Articular chondrocyte of knee joint (primary cell): ENCODE measurements at places on chromosomes 3 and 15. TPM values are rescaled to one million over a fixed set of nuclear protein-coding genes. Genes with fewer than 3 reads are reported as not detected.

Gene CMC1
- total RNA-seq: 7.8 and 8.6 TPM in 2 replicates

Gene TRPM1
- not detected in 2 replicates for total RNA-seq

Gene CKMT1A
- not detected in 2 replicates for total RNA-seq

Gene TIGIT
- not detected in 2 replicates for total RNA-seq

Gene LDHAL6B
- not detected in 2 replicates for total RNA-seq
